ENCODE measurements at places on chromosomes 12 and 14.

DNA sequence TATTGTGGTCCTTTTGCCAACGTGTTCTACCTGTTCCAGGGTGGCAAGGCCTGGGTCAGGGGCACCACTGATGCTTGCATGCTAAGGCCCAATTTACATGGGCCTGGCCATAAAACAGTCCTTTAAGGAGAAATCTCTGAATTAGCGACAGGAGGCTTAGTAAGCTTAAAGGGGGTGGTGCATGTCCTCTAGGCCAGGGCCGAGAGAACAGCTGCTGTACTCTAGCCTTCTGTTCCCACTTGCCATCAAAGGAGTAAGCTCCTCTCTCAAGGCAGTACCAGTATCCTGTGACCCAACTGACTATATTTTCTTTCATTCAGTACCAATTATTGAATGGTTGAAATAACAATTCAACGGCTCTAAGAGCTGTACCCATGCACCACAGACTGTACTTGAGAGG lies 67.7 kb upstream of the ZDHHC17 start:
- DNase-seq, result no peak

DNA sequence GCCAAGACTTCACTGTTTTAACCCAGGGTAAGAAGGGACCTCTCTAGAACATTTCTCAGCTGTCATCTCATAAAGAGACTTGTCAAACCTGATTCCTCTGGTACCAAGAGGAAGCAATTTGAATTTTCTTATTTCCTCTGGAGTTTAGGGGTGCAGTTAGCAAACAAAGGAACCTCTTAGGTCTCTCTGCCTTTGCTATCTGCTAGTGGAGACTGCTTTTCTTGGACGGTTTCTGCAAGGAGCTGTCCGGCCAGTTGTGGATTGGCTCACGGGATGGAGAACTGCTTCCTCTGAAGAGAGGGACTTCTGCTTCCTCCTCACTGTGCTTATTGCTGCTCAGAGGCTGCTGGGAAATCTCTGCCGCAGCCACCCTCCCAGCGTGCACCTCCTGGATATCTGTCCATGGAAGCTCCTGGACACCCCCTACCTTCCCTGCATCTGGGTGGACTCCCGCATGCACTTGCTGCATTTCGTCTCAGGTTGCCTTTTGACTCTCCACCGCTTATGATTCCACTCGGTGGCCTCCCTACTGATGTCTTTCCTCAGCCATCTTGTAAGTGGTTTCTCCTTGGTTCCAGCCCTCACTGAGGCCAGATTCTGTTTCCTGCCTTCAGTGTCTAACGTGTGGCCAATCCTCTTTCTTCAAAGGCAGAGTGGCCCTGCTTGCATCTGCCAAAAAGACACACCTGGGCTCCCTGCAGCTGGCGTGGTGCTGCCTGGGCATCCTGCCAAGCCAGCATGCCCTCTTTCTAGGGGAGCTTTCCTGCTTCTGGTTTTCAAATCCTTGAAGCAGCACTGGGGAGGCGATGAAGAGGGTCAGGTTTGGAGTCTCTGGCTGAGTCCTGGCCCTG lies 187.3 kb downstream of the CHST11 start:
- peak; percentile 49 for DNase-seq

DNA sequence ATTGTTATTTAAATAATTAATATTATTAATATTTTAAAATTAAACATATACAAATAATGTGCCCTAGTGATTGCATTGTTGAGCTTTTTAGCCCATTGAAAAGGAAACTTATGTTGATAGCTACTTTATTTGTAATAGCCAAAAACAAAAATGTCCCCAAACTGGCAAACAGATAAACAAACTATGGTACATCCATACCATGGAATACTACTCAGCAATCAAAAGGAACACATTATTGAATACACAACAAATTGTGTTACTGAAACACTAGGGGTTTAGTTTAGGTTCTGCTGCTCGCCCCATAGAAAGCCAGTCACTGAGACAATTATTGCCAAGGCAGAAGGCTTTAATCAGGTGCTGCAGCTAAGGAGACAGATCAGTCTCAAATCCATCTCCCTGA lies 239.7 kb upstream of the KITLG start:
- no peak for DNase-seq

- DNase-seq, result no peak
Observed at GRCh38 chr14:87149583-87150354, 843.2 kb downstream of the GALC start.

DNA sequence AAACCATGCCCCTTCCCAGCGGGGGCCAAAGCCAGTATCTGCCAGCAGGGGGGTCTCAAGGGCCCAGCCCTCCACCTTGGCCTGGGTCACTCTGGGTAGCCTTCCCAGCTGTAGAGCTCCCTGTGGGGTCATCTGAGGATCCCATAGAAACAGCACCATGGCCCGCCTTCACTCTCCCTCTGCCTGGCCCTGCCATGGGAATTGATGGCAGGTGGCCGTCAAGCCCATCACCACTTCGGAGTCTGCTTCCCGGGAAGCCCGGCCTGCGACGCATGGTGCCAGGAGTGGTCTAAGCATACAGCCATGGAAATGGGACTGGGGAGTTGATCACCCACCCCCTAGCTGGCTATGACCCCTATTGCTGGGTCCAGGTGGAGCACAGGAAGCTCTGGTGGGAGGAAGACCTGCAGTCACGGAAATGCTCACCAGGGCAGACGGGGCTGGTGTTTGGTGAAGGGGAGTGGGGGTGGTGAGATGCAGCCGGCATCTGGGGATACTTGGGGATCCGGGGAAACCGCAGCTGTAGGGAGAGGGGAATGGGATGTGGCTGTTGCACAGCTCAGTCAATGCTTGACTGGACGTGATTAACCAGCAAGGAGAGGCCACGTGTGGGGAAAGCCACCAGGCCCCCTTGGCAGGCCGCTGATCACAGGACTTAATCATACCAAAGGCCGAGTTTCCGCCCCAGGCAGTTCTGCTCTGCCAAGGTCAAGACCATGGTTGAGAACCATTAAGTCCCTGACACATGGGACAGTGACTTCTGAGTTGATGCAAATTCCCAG lies 52.2 kb upstream of the DIO3 start:
- DNase-seq, result no peak

- DNase-seq, result no peak
Observed at GRCh38 chr14:92135269-92135668, 13.5 kb downstream of the CPSF2 start.

- DNase-seq, result no peak
Observed at GRCh38 chr14:34604995-34605394, 25.0 kb downstream of the SNX6 start.

- DNase-seq, result no peak
Observed at GRCh38 chr14:60651796-60652673, 2.8 kb upstream of the SIX1 start.

GRCh38 chr12:28604240-28604639 lies 414.0 kb downstream of the CCDC91 start:
- peak; percentile 1 for DNase-seq

DNA sequence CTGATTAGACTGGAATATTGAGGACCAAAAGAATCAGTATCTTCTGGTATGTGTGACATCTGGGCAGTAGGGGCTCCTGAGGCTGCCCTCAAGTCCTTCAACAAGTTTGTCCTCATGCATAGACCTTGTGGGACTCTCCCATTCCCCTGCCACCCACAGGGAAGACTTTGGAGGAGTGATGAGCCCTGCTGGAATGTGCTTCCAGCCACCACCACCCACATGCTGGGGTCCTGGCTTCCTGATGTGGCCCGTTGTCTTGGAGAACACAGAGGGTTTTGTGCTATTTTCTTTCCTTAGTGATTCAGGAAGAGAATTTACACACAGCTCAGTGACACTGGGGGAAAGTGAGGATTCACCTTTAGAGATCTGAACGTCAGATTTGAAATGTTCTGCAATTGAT lies 29.2 kb upstream of the SEL1L start:
- no peak for DNase-seq

GRCh38 chr12:101038289-101038871 lies 171.7 kb downstream of the SLC5A8 start:
- no peak for DNase-seq

DNA sequence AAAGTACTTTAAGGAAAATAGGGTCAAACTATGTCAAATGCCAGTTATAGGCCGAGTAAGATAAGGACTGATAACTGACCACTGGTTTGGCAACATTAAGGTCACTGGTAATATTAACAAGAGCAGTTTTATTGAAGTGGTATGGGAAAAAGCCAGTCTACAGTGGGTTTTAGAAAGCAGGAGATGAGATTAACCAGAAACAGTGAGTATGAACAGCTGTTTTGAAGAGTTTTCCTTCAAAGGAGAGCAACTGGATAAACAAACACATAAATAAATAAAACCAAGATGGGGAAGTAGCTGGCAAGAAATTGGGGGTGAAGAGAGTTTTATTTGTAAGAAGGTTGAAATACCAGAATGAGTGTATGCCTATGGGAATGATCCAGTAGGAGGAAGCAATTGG lies 30.3 kb downstream of the KITLG start:
- DNase-seq, result no peak

DNA sequence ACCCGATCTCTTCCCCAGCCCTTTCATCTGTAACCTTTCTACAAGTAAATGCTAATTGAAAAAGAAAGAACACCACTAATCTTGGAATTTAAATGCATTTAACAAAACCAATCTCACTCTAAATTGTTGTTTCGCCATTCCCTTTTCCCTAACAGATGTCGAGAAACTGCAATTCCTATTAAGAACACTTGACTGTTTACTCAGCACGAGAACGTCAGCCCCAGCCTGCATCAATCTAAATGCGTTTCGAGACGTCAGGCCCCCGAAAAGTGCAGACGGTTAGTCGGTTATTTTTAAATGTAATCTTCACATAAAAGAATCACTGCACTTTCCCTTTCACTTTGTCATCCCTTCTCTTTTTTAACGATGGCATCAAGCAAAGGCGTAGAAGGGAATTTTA lies 837.6 kb downstream of the VRK1 start:
- DNase-seq, result peak; percentile 5

Measured in globus pallidus (tissue), 1 donor.